ENCODE measurements at places on chromosomes 5 and 9. TPM values are rescaled to one million over a fixed set of nuclear protein-coding genes. Genes with fewer than 3 reads are reported as not detected.

TDRD7 gene
- 4.6 TPM for total RNA-seq

PCDHB7 gene
- total RNA-seq = 1.1 TPM

AIF1L gene
- total RNA-seq = 8.1 TPM

PRRX2 gene
- total RNA-seq = 9.4 TPM

PCDHB12 gene
- total RNA-seq = 2.2 TPM

CAMK2A gene
- 4.0 TPM for total RNA-seq

GNA14 gene
- total RNA-seq = 1.6 TPM

IL9 gene
- total RNA-seq = not detected

NEUROG1 gene
- total RNA-seq = not detected

STK32A gene
- total RNA-seq = 5.0 TPM

RANBP3L gene
- 5.1 TPM for total RNA-seq

ANXA2R gene
- total RNA-seq = 1.8 TPM

ADAMTS13 gene
- 3.2 TPM for total RNA-seq

SLCO6A1 gene
- not detected for total RNA-seq

KIF12 gene
- total RNA-seq = 2.3 TPM

FGF18 gene
- total RNA-seq = 5.5 TPM

SLC27A6 gene
- 10.1 TPM for total RNA-seq

DBH gene
- total RNA-seq = under 0.01 TPM

PDE6A gene
- total RNA-seq = not detected

CD180 gene
- 1.2 TPM for total RNA-seq

PTGDS gene
- 15.3 TPM for total RNA-seq

TMC1 gene
- 0.69 TPM for total RNA-seq

BOD1 gene
- 47.4 TPM for total RNA-seq

PTGER4 gene
- total RNA-seq = 15.3 TPM

ANKRD31 gene
- total RNA-seq = 0.30 TPM

All from skin of body (tissue), 3 donors.